Stimulated activated CD4-positive, alpha-beta T cell treated with anti-CD3 and anti-CD28 coated beads, Interleukin-1b, Interleukin-23, amount 100 ng/mL, for 1 hour (primary cell): ENCODE measurements at places on chromosomes 4 and X.
A peak's percentile ranks its signal among the peaks of the same experiment; 100 is the strongest.

DNA sequence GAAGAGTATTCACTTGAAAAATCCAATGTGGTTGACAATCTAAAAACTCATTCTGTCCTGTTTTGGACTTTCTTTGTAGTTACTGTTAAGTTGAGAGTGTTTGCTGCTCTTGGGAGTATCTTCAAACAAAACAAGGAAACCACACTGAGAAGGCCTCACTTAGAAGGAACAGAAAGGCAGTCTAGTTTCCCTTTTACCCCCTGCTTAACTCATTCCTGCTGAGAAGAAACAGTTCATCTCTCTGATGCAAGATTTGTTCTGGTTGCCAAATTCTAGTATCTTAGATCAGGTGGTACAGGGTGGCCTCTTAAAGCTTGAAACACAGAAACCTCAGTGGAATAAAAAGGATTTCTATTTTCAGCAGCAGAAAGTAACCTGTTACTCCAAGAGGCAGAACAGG lies 41.4 kb downstream of the GUCY2F start:
- DNase-seq, result no peak

DNA sequence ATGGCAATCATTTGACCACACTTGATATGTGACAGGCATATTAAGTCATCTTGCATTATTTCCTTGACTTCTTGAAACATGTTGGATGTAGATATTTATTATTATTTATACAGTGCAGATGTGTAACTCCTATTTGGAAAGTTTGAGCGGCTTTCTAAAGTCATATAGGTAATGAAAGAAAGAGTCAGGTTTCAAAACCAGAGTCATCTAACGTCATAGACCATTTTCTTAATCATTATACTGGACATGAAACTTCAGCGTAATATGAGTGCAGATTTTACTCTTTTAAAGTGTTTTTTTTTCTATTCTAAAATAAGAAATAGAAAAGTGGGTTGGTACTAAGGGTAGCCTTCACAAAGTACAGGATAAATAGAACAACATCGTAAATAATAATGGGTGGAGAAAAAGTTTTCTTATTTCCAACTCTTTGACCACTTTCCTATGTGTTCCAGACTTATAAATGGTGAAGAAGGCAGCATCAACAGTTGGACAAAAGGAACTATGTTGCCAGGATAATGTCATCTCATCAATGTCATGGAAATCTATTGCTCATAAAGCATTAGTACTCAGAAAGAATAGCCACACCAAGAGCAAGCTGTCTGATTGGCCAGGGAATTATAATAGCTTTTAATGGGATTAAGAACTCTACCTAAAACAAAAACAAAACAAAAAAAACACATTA lies 108.0 kb upstream of the PCDH18 start:
- DNase-seq, result no peak

- no peak for DNase-seq
These were observed 293.2 kb downstream of the FBXO8 start for GRCh38 chr4:173990126-173990868.

GRCh38 chr4:103098756-103099440 lies 736 bp downstream of the BDH2 start:
- no peak for DNase-seq

GRCh38 chrX:135512508-135513129 lies 7.8 kb upstream of the INTS6L start:
- DNase-seq, result no peak

GRCh38 chr4:147769386-147769785 lies 37.5 kb downstream of the ARHGAP10 start:
- no peak for DNase-seq

- DNase-seq, result no peak
These were observed 1.6 kb downstream of the GRIA2 start for GRCh38 chr4:157221895-157222770.

- DNase-seq, result no peak
These were observed 2.0 kb downstream of the BCOR start for GRCh38 chrX:40095583-40096394.

DNA sequence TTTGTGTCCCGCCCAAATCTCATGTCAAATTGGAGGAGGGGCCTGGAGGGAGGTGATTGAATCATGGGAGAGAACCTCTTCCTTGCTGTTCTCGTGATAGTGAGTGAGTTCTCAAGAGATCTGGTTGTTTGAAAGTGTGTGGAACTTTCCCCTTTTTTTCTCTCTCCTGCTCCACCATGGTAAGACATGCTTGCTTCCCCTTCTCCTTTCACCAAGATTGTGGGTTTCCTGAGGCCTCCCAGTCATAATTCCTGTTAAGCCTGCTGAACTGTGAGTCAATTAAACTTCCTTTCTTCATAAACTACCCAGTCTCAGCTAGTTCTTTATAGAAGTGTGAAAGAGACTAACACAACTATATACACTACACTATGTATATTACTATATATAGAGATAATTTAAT lies 697.8 kb upstream of the HS3ST1 start:
- DNase-seq, result no peak

GRCh38 chr4:80202190-80202711 lies 4.9 kb downstream of the PRDM8 start:
- peak; percentile 47 for DNase-seq

DNA sequence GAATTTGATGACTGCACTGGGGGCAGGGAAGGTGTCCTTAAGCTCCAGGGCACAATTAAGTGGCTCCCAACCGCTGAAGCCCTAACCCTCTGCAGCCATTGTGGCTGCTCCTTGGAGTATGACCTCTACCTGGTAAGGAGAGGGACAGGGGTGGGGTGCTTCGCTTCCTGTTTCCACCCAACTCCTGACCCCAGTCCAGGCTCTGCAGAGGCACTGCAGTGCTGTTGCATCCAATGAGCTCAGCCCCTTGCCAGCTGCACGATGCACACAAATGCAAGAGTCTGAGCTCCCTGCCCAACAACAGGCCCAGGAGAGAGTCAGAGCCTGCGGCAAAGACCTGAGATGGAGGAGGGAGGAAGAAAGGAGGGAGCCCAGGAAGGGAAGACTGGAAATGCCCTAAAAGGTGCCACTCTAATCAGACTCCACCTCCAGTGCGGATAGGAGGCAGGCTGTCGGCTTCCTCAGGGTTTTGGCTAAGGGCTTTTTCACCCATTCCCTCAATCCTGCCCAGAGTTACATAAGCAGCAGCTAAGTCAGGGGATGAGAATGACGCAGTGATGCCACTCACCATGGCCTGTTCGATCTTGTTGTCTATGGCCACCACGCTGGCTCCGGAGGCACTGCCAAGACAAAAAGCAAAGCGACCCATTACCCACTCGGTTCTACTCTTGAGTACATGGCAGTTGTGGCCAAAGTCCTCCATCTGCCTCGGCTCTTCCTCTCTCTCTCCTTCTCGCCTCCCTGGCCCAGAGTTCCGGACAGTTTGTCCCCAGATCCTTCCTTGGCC lies 60.1 kb downstream of the TSC22D3 start:
- DNase-seq, result no peak

DNA sequence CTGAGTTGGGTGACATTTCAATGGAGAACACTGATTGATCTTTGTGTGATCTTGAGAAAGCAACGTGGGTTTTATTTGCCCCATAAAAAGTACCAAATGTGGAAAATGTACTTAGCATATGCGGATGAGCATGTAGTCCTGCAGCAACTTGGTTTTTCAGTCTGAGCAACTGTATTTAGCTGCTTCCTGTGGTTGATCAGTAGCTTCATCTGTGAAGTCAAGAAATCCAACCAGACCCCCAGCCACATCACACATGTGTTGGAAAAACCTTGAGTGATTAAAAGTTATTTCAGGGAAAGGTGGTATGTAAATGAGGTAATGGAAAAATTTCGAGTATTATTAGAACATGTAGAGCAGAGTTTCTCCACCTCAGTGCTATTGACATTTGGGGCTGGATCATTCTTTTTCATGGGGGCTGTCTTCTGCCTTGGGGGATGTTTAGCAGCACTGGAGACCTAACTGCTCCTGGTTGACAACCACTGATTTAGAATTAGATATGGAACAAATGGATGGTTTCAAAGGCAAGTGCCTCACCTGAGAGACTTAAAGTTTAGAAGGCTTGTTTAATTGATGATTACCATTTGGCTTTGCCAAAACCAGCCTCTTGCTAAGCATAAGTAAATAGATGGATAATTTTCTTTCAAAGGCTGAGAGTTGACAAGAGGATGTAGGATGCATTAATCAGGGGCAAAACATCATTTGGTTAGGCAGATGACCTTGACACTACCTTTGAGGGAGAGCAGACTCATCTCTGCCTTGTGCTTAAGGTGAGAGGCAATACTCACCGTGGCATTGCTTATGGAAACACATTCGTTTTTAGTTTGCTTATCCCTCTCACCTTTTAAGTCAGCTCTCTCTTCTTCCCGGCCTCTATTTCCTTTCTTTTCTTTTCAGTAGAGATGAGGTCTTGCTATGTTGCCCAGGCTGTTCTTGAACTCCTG lies 193.0 kb upstream of the RPS6KA3 start:
- no peak for DNase-seq

GRCh38 chr4:32172086-32172485 lies 1451.9 kb downstream of the PCDH7 start:
- DNase-seq, result no peak

DNA sequence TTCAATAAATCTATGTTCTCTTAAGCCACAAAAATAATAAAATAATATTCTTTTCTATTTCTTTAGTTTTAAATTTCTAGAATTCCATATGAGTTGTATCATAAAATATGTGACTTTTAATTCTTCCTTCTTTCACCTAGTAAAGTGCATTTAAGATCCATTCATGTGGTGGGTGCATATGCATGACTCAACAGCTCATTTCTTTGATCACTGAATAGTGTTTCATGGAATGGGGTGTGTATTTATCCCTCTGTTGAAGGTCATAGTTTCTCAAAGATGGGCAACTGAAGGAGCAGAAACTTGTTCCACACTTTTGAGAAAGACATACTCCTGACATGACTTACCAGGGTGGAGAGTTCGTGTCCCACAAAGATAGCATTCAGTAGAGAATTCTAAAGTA lies 1230.3 kb upstream of the AGA start:
- no peak for DNase-seq

DNA sequence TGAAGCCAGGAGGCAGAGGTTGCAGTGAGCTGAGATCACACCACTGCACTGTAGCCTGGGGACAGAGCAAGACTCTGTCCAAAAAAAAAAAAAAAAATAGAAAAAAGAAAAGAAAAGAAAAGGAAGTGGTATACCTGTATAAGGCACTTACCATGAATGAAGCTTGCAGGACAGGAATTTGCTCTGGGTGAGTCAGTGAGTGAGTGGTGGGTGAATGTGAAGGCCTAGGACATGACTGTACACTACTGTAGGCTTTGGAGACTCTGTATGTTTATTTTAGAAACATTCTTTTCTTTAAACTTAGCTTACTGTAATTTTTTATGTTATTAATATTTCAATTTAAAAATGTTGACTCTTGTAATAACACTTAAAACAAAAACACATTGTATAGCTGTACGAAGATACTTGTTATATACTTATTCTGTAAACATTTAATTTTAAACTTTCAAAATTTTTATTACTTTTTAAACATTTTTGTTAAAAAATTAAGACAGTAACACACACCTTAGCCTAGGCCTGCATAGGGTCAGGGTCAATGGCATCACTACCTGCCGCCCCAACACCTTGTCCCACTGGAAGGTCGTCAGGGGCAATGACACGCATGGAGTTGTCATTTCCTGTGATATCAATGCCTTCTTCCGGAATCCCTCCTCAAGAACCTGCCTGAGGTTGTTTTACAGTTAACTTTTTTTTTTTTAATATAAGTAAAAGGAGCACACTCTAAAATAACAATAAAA lies 78.7 kb downstream of the CLNK start:
- no peak for DNase-seq

GRCh38 chr4:156534205-156534604 lies 437.4 kb downstream of the PDGFC start:
- DNase-seq, result no peak

DNA sequence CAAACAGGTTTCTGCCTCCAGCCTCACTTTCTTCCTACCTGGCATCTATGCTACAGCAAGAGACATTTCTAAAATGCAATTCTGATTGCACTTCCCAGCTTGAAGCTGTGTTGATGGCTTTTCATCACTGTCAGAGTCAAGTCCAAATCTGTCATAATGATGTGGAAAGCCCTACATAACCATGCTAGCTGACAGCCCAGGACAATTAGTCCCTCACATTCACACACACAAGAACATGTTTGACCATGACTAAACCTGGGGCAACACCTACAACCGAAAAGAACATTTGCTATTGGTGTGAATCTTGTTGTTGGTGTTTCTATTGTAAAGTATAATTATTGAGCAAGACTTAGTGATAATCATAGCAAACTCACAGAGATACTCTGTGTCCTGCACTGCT lies 58.2 kb downstream of the PPM1K start:
- DNase-seq, result no peak

- DNase-seq, result no peak
These were observed 34.7 kb upstream of the PRKX start for GRCh38 chrX:3748052-3748559.

DNA sequence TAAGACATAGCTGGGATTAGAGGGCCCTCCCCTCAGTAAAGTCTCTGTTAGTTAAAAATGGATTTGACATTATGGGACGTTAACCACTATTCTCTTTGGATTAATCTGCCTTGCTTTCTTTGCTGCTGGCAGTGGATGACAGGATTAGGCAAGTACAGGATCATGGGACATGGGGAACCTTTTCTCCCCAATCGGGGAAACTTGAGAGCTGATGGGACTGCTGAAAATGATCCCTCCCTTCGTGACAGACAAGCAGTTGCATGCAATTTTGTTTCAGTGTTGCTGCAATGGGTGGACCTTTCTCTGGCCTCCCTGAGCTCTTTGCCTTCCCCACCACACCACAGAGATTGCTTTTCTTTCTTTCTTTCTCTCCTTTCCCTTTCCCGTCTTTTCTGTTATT lies 120.2 kb upstream of the BANK1 start:
- no peak for DNase-seq

DNA sequence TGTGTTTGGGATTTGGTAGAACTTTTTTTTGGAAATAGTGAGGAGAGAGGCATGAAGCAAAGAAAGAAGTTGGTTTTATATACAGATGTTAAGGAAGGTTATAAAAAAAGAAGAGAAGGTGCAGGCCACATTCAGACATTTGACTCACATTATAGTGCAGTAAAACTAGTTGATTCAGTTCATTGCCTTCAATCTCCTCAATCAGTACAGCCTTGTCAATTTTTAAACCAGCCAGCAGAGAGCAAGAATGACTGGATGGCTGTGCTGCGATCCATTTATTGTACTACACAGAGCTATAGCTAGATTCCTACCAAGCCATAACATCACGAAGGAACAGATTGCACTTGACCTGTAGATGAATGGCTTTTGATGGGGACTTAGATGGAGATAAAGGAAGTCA lies 79.7 kb upstream of the LSM6 start:
- no peak for DNase-seq

DNA sequence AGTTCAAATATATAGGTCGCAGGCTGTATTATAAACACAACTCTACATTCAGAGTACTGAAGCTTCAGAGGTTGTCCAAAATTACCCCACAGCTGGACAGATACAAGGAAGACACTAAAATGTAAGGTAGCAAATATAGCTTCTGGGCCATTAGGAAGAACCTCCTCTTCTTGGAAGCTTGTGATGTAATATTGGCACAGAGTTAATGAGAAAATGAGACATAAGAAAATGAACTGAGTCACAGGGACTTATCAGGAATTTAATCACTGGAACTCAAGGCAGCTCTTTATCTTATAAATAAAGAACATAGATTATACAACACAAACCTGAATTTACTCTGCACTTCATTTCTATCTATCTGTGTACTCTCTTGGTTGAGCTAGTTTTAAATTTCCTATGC lies 344.7 kb downstream of the PCDH10 start:
- DNase-seq, result no peak

GRCh38 chrX:42988700-42989099 lies 210.7 kb upstream of the PPP1R2C start:
- DNase-seq, result no peak
